Activated CD4-positive, alpha-beta T cell treated with anti-CD3 and anti-CD28 coated beads for 36 hours (primary cell): ENCODE measurements at places on chromosomes 3 and 15. TPM values are rescaled to one million over a fixed set of nuclear protein-coding genes. Genes with fewer than 3 reads are reported as not detected.

GRCh38 chr15:69117431-69117871 is 43.0 kb upstream of the GLCE start:
- no peak for DNase-seq

DNA sequence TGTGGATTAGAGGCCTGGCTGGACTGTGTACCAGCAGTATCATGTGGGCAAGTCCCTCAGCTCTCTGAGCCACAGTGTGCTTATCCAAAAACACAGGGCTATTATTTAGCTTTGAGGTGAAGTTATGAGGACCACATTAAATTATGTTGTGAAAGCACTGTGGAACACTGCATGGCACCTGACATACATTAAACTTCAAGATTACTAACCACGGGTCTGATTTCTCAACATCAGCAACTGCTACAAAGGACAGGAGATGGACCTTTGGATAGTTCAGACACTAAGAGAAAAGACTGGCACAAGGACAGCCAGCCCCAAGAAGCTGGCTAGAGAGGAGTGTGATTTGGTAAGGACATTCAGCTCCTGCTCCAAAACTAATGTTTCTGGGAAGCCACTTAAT is 21.3 kb downstream of the CLK3 start:
- DNase-seq, result no peak

DNA sequence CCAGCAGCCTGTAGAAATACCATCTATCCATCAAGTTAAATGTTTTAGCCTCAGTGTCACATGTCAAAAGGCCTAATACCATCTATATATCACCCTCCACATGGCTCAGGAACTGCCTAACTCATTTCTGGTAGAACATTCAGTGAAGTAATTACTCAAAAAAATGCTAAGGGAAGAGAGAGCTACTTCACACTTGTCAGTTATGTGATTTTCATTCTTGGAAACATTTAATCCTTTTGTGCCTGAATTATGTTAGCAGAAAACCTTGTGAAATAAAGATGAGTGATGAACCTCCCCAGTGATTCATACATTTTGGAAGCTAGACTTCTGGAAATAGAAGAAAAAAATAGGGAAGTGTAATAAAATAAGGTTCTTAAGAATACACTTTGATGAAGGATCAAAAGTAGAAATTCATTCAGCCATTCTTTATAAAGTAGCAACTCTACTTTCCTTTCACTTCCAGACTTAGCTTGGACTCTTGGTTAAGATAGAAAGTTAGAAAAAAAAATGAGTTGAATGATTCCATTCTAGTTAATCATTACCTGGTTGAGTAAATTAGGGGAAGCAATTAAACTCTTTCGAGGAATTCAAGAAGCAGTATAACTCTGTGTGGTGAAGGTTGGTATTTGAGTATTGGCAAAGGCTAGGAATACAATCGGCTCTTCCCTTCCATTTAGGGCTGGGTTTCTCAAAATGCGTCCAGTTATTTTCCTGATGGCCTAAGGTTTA is 3.6 kb downstream of the OTOL1 start:
- no peak for DNase-seq

DNA sequence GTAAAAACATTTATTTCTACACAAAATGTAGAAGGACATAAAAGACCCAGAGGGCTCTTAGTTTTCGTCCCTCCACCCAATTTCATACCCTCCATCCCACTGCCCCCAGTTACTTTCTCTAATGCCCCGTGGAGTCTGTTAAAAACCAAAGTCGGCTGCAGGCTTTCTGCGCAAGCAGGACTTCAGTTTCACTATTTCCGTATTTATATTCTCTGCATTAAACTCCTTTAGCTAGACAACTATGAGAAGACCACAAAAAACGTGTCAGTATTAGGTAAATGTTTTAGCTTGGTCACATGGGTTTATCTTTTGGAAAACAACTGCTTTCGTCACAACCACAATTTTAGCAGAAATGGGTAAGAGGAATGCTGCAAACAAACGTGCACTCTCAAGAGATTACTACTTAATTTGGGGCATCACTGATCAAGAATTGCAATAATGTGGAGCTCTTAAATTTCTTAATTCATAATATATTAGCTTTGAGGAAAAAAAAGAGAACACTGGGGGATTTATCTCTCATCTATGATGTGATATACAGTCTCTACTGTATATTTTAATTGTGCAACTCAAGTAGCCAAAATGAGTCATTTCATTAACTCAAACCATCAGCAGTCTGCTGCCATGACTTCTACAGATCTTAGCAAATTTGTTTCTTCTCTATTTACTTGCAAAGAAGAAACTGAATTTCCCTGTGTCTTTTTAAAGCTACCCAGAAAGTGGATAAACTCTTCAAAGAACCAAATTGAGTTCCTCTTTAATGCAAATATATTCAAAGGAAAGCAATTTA is 740 bp upstream of the NSMCE3 start:
- DNase-seq, result peak; percentile 22

The ACAD11 gene
- 16.1 TPM for total RNA-seq

The MELTF gene
- 3.7 TPM for total RNA-seq

- DNase-seq, result no peak
Observed at GRCh38 chr3:183114384-183115178, 15.3 kb upstream of the MCCC1 start.

DNA sequence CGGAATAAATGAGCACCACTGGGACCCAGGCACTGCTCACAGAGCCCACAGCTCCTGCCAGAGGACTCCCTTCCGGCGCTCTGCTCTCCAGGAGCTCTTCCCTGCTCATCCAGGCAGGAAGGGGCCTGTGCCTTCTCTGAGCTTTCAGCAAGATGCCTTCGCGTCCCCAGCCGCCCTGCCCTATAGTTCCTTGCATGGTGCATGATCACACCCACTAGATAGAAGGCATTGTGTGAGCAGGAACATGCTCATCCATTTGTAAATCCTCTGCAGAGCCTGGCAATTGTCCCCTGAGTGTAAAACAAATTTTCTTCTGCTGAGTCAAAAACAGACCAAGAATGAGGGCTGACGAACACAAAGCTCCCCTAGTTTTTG is 181.6 kb downstream of the MEGF11 start:
- DNase-seq, result no peak

The ECE2 gene
- total RNA-seq, result not detected
